WTC11 (cell line): ENCODE measurements at places on chromosomes 1 and 21.

GRCh38 chr1:230270559-230271281 lies 155.4 kb downstream of the PGBD5 start:
- DNase-seq: no peak

DNA sequence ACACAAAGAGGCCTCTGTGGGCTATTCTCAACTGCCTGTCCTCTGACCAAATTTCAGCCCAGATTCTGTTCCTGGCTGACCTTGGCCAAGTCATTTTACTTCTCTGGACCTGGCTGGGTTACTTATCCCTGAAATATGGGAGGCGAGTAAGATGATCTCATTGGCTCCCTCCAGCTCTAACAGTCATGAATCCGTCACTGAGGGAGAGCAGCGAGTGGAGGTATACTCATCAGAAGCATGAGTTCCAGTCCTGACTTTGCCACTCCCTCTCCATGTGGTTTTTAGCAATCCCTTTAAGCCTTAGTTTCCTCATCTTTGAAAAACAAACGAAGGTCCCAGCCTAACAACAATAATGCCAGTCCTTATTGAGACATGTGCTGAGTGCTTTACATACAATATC lies 63.5 kb downstream of the CCDC185 start:
- no peak for DNase-seq

DNA sequence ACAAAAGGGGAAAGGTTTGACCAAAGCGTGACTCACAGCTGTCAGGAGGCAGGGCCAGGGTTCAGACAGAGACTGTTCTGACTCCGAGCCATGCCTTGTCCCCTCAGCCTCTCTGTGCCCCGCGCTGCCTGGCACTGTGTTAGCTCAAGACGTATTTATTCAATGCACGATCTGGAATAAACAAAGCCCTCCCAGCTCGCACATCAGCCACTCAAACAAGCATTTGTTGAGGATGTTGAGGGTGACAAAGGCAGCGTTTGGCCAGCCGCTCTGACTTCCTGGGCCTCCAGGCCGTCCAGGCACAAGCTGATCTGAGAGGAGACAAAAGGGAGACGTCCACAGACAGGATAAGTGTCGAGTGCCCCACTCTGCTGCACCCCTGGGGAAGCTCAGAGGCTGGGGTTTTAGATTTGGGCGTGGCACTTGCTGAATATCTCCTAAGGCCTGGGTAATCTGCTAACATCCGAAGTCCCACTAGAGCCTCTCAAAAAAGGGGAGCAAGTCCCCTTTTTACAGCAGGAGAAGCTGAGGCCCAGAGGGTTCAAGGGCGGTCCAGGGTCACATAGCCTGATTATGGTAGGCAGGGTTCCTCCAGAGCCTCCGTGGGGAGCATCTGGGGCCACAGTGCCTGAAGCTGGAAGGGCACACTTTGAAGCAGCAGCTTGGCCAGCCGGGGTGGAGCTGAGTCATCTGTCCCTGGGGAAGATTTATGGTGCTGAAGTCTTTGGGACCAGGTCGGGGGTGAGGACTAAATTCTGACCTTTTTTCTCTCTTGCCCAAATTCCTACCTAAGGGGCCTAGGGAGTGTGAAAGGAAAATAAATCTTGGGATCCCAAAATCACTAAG lies 95.9 kb downstream of the SPSB1 start:
- no peak for DNase-seq

DNA sequence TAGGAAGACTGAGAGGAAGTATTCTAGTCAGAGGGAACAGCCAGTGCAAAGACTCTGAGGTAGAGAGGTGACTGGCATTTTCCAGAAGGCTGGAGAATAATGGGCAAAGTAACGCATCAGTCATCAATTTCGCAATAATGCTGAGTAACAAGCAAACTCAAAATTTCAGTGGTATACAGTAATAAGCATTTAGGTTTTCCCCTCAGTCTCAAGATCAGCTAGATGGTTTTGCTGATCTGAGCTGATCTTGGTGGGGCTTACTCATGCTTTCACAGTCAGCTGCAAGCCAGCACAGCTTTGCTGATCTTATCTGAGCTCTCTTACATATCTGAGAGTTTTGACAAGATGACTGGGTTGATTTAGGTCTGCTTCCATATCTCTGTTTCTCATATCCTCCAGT lies 108.7 kb downstream of the TSEN15 start:
- no peak for DNase-seq

GRCh38 chr1:115240297-115240696 lies 97.8 kb downstream of the NGF start:
- no peak for DNase-seq

DNA sequence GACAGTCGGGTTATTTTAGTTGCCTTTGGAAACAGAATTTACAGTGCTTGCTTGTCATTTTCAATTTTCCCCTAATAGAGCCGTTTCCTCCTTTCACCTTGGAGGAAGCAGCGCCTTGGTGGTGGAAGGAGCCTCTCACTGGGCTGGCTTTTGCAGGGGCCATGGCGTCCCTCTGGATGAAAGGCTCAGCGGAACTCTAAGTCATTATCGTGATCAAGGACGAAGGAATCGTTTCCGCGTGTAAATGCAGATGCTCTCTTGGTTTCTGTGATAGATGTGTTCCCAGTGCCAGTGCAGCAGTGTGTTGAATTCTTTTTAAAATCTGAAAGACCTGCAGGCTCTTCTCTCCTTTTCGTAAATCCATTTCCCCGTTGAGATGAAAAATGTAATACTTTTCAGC lies 126.2 kb upstream of the LMO4 start:
- DNase-seq: no peak

GRCh38 chr1:9306006-9306405 lies 13.3 kb downstream of the SPSB1 start:
- no peak for DNase-seq
